Neuronal stem cell (in vitro differentiated cells): ENCODE measurements at places on chromosomes 13 and 19.

GRCh38 chr19:35828692-35829301 lies 16.2 kb upstream of the PRODH2 start:
- H3K27ac ChIP-seq = no peak overlapping the region
- no peaks in the 10 kb centered on the region for H3K4me1 ChIP-seq
- peak; percentile 86 for DNase-seq
- no peaks in the 10 kb centered on the region for H3K36me3 ChIP-seq
- H3K27me3 ChIP-seq = peaks cover 2% of the 10 kb centered on the region

GRCh38 chr13:50152224-50152623 lies 137.0 kb downstream of the KCNRG start:
- H3K27ac ChIP-seq = no peak overlapping the region
- H3K27me3 ChIP-seq = no peaks in the 10 kb centered on the region
- H3K4me3 ChIP-seq = no peak overlapping the region
- no peaks in the 10 kb centered on the region for H3K36me3 ChIP-seq

GRCh38 chr13:36912369-36912768 lies 7.7 kb downstream of the SMAD9 start:
- no peak overlapping the region for H3K4me3 ChIP-seq
- no peak for DNase-seq
- no peak overlapping the region for H3K27ac ChIP-seq
- H3K27me3 ChIP-seq = no peaks in the 10 kb centered on the region
- H3K4me1 ChIP-seq = peaks cover 7% of the 10 kb centered on the region

DNA sequence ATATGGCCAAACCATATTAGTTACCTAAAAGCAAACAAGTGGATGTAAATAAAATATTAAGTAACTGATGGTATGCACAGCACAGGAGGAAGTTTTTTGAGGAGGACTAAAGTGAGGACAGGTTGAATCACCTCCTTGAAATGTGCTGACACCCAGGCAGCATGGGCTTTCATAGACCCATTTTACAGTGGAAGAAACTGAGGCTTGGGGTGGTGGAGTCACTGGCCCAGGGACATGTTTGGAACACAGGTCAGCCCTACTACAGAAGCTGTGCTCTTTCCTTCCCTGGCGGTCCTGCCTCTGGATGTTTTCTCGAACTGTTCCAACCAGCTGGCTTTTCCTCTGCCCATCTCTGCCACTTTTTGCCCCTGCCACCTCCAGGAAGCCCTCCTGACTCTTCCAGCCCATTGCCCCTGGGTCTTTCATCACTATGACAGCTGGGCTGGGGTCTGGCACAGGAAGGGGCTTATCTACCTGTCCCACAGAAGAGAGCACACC lies 11.2 kb upstream of the PTPRS start:
- no peaks in the 10 kb centered on the region for H3K27me3 ChIP-seq
- no peaks in the 10 kb centered on the region for H3K36me3 ChIP-seq
- no peak overlapping the region for H3K4me3 ChIP-seq
- no peak overlapping the region for H3K27ac ChIP-seq
- no peak for DNase-seq

DNA sequence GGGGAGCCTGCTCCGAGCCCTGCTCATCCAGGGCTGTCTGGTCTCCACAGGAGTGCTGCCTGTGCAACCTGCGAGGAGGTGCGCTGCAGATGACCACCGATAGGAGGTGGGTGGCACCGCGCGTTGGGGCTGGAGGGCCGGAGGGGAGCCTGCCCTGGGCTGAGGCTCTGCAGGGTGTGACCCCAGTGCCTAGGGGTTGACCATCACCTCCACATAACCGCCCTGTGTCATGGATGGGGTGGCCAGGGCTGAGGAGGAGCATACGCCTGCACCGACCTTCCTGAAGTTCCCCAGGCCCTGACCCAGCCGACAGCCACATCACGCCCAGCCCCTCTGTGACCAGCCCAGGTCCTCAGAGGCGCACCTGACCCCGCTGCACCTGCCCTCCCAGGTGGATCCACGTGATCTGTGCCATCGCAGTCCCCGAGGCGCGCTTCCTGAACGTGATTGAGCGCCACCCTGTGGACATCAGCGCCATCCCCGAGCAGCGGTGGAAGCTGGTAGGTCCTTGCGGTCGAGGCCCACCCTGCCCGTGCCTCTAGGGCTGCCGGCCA lies 168.7 kb downstream of the KDM4B start:
- no peak overlapping the region for H3K4me3 ChIP-seq
- H3K36me3 ChIP-seq = peaks cover 90% of the 10 kb centered on the region
- no peak overlapping the region for H3K27ac ChIP-seq
- no peak for DNase-seq
- no peaks in the 10 kb centered on the region for H3K27me3 ChIP-seq
- H3K4me1 ChIP-seq = no peaks in the 10 kb centered on the region

GRCh38 chr13:29499506-29500165 lies 95.9 kb downstream of the SLC7A1 start:
- H3K27me3 ChIP-seq = no peaks in the 10 kb centered on the region
- DNase-seq = no peak
- H3K27ac ChIP-seq = no peak overlapping the region
- H3K4me1 ChIP-seq = peaks cover 11% of the 10 kb centered on the region
- no peaks in the 10 kb centered on the region for H3K36me3 ChIP-seq
- H3K4me3 ChIP-seq = no peak overlapping the region

DNA sequence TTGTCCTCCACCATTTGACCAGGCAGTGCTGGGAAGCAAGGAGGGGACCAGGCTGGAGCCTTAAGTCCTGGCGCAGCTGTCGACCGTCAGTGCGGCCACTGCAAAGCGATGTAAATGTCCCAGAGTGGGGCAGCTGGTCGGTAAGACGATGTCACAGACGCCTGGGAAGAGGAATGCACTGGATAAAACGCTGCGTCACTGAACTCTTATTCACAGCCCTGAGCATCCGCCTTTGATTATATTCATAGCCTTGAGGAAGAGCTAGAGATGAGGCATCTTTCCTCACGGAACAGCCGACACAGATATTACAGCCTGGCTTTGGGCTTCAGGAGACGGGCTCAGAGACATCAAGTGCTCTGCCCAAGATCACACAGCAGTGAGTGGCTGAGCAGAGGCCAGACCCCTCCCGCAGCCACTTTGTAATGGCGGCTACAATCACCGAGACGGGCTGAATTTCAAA lies 17.6 kb upstream of the TUBGCP3 start:
- DNase-seq = no peak
- H3K4me1 ChIP-seq = peaks cover 4% of the 10 kb centered on the region
- H3K27me3 ChIP-seq = no peaks in the 10 kb centered on the region
- peak overlapping the region; percentile 45 for H3K4me3 ChIP-seq
- H3K27ac ChIP-seq = no peak overlapping the region

- H3K4me3 ChIP-seq = no peak overlapping the region
- DNase-seq = no peak
- no peak overlapping the region for H3K27ac ChIP-seq
- no peaks in the 10 kb centered on the region for H3K4me1 ChIP-seq
These were observed 17.0 kb downstream of the RXFP2 start for GRCh38 chr13:31756346-31756745.

GRCh38 chr13:30466841-30467252 lies 1.1 kb upstream of the HMGB1 start:
- no peak overlapping the region for H3K4me3 ChIP-seq
- H3K36me3 ChIP-seq = peaks cover 3% of the 10 kb centered on the region
- DNase-seq = no peak
- no peaks in the 10 kb centered on the region for H3K27me3 ChIP-seq

- H3K4me3 ChIP-seq = no peak overlapping the region
- H3K27me3 ChIP-seq = no peaks in the 10 kb centered on the region
- H3K36me3 ChIP-seq = no peaks in the 10 kb centered on the region
- no peak overlapping the region for H3K27ac ChIP-seq
- peaks cover 1% of the 10 kb centered on the region for H3K4me1 ChIP-seq
- no peak for DNase-seq
These were observed 248.8 kb downstream of the DACH1 start for GRCh38 chr13:71618159-71618558.

GRCh38 chr13:52092087-52092486 lies 36.8 kb downstream of the NEK5 start:
- H3K36me3 ChIP-seq = no peaks in the 10 kb centered on the region
- peaks cover 4% of the 10 kb centered on the region for H3K27me3 ChIP-seq
- no peak overlapping the region for H3K4me3 ChIP-seq
- no peak for DNase-seq
- H3K27ac ChIP-seq = no peak overlapping the region

DNA sequence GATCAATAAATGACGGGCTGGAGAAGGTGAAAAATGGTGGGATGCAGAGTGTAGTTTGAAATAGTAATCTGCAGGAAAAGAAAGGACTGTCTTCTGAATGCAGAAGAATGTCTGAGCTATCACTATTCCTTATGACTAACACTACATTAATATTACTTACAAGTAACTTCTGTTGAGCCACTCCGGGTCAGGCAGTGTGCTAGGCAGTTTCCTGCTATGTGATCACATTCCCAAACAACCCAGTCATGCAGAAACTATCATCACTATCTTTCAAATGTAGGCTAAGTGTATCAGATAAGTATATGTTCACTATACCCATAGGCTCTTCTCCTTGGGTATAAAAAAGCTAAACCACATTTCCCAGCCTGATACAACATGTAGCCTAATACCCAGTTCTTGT lies 6.6 kb downstream of the ZNF599 start:
- no peaks in the 10 kb centered on the region for H3K27me3 ChIP-seq
- no peak overlapping the region for H3K27ac ChIP-seq
- peaks cover 26% of the 10 kb centered on the region for H3K36me3 ChIP-seq
- no peak overlapping the region for H3K4me3 ChIP-seq
- no peaks in the 10 kb centered on the region for H3K4me1 ChIP-seq

DNA sequence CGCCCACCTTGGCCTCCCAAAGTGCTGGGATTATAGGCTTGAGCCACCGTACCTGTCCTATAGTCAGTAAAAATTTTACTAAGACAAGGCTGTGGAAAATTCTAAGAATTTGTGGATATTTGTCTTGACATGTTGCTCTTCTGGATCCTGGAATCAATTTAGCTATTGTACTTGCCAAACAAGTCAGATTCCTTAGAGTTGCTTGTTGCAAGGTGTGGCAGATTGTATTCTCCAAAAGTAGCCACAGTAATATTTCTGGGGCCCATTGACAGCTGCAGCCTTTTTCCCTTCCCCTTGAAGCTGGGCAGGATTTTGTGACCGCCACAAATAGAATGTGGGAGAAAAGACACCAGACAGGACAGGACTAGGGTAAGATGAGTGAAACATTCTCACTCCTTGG lies 98.8 kb upstream of the TMTC4 start:
- no peak overlapping the region for H3K4me3 ChIP-seq
- H3K36me3 ChIP-seq = no peaks in the 10 kb centered on the region
- H3K4me1 ChIP-seq = no peaks in the 10 kb centered on the region
- no peak overlapping the region for H3K27ac ChIP-seq
- no peak for DNase-seq
- no peaks in the 10 kb centered on the region for H3K27me3 ChIP-seq

- peak; percentile 47 for DNase-seq
- peak within 1 kb of the TSS; percentile 97 for H3K4me3 ChIP-seq
- H3K36me3 ChIP-seq = peaks cover 14% of the 10 kb centered on the region
- peak within 1 kb of the TSS; percentile 78 for H3K27ac ChIP-seq
- peaks cover 16% of the 10 kb centered on the region for H3K4me1 ChIP-seq
These were observed at the start of gene STRN4 for GRCh38 chr19:46746281-46747057. Gene STRN4, minus strand, starts transcription at chr19:46746450. Its CDS starts 20 bp downstream, at chr19:46746430.

DNA sequence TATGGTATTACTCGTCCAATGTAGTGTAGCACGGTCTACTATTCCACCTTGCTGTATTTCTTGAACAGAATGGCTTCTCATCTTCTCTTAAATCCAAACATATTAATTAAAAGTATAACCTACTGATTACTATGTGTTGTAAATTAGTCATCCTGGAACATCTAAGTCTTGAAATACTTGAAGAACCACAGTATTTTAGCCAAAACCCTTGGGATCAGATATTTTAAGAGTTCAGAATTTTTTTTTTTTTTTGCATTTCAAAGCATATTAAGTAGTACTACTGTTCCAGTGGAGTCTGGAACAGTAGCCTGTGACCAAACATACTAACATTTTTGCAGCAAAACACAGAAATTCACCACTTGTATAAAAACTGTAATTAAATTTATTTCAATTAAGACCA lies 30.1 kb downstream of the ZC3H13 start:
- peaks cover 67% of the 10 kb centered on the region for H3K36me3 ChIP-seq
- no peak overlapping the region for H3K4me3 ChIP-seq
- H3K27ac ChIP-seq = no peak overlapping the region
- no peaks in the 10 kb centered on the region for H3K27me3 ChIP-seq
- peaks cover 2% of the 10 kb centered on the region for H3K4me1 ChIP-seq

DNA sequence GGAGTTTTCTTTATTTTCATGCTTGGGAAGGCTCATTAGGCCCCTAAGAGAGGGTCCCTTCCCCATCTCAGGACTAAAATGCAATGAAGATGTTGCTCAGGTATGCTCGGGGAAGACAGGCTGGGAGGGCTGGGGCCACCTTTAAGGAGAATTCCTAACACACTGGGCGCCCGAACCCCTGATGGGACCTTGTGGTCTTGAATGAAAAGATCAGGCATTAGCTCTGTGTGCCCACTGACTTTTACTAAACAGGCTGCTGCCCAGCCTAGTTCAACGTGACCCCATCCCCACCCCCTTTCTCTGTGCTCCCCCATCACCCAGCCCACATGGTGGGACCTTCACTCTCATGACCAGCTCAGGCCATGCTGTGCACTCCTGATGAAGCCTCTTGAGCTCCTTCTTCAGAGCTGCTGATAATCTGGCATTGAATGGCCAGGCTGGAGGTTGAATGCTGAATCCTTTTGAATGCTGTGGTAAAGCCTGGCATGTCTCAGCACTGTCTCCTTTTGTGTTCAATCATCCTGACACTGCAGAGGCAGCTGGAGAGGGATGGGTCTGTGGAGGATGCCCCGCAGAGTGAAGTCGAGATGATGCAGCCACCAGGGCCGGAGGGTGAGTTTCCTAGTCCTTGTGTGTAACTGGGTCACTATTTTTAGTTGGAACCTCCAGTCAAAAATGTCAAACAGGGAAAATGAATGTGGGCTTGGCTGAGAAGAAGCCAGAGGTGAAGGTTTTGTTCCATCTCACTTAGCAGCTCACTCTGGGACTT lies 209.1 kb downstream of the UQCRFS1 start:
- no peaks in the 10 kb centered on the region for H3K4me1 ChIP-seq
- no peak for DNase-seq
- H3K27ac ChIP-seq = no peak overlapping the region
- H3K4me3 ChIP-seq = no peak overlapping the region
